Germinal center (tissue), 1 donor: ENCODE measurements at places on chromosomes 4 and X.

DNA sequence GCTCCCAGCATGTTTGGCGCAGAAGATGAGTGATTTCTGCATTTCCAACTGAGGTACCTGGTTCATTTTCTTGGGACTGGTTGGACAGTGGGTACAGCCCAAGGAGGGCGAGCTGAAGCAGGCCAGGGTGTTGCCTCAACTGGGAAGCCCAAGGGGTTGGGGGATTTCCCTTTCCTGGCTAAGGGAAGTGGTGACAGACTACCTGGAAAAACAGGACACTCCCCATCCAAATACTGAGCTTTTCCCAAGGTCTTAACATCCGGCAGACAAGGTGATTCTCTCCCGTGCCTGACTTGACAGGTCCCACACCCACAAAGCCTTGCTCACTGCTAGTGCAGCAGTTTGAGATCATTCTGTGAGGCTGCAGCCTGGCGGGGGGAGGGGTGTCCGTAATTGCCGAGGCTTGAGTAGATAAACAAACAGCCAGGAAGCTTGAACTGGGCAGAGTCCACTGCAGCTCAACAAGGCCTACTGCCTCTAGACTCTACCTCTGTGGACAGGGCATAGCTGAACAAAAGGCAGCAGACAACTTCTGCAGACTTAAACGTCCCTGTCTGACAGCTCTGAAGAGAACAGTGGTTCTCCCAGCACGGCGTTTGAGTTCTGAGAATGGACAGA, 307.7 kb upstream of the ARSJ start:
- DNase-seq: no peak

DNA sequence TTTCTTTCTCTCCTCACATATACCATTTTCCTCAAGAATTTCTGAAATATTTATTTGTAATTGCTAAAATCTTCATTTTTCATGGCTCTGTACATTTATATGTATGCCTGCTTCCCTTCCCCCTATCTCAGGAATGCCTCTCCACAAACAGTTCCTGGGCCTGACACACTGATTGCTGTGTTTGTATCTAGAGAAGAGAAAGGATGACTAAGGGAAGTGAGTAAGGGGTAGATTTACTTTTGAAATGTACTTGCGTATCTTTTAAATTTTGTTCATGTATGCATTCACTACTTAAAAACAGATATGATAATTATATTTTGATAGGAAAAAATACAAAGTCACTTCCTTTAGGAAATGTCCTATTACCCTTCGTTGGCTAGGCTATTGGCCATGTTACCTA, 790.8 kb downstream of the PCDH18 start:
- no peak for DNase-seq

DNA sequence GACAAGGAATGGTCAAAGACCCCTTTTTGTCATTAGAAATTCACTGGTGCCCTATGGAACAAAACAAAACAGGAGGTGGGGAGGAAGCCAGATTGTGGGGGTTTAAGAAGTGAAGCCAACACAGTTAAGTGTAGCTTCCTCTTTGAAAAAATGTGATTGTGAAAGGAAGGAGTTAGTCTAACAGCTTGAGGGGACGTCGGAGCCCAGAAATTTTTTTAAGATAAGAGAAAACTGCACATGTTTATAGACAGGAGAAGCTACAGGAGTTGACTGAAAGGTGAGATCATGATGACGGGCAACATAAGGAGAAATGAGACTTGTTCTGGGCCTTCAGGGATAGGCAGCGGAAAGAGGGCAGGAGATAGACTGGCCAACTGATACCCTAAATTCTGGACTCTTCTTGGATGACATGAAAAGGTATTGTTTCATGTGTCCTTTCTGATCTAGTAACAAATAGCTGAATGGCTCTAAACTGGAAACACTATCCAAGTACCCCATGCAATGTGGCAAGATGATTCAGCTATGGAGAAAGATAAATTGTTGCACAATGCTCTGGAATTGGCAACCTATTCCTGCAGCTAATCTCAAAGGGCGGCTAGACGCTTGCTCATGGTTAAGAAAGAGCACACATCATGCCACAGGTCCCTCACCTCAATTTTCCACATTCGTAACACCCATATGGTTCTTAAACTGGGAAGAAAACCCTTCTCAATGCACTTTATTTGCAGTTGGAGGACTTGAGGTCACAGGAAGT, 3.7 kb upstream of the HDAC8 start:
- no peak for DNase-seq

- peak; percentile 17 for DNase-seq
Observed at GRCh38 chrX:21373637-21374162, 518 bp upstream of the CNKSR2 start.

GRCh38 chrX:57447856-57448255, 144.0 kb upstream of the ZXDB start:
- DNase-seq: no peak

- peak; percentile 56 for DNase-seq
Observed at GRCh38 chrX:133792198-133792953, 193.0 kb downstream of the GPC3 start.

DNA sequence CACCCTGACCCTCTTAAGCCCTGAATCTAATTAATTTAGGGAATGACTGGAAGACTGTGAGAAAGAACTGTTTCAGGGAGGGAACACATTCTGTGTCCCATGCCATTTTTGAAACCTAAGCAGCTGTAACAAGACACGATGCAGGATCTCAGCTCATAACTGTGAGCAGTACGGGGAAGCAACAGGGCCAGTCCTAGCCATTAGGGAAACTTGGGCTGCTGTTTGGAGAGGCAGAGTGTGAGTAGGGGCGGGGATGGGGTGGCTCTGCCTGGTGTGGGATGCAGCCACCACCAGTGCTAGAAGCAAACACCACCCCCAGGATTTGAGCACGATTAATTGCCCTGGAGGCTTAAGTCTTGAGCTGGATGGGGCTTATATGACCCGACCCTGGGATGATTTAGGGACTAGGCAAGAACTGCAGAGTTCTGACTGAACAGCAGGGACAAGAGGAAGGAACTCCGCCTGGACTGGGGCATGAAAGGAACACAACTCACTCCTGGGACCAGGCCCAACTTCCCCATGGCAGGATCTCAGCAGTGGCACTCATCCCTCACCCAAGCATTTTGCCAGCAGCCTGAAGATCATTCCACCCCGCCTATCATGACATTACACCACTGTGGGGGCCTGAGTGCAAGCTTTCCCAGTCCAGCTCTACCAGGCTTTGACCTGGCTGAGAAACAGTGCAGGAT, 43.1 kb downstream of the ATRX start:
- DNase-seq: no peak

DNA sequence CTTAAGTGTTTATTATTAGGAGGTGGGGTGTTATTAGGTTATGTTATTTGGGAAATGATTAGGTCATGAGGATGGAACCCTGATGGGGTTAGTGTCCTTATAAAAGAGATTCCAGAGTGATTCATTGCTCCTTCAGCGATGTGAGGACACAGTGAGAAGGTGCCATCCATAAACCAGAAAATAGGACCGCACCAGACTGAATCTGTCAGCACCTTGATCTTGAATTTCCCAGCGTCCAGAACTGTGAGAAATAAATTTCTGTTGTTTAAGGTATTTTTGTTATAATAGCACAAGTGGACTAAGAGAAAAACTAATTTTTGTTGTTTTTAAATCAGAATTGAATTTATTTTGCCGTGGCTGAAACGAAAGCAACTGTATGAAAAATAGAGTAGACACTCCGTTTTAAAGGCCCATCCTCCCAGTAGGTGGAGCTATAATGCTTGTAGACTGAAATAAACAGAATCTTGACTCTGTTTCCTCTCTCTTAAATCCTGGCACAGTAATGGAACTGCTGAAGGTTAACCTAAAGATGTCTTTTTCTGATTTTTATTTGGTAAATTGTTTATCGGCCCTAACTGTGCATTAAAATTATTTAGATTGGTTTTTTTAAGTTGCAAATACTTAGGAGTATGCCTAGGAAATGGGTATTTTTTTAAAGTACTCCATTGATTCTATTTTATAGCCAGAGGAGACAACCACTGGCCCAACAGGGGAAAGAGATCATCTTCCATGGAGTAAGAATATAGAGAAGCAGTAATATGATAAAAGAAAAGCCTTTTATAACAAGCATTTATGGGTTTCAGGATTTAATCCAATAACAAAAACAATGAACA, 133.2 kb upstream of the ADAMTS3 start:
- peak; percentile 23 for DNase-seq
